ENCODE measurements at places on chromosomes 12 and 14.

DNA sequence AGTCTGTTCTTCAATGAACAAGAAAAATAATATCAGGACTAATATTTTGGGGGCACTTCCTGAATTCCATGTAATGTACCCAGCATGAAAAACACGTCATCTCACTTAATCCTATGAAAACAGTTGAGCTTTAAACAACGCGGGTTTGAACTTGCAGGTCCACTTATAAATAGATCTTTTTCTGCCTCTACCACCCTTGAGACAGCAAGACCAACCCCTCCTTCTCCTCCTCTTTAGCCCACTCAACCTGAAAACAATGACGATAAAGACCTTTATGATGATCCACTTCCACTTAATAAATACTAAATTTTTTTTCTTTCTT is 203.9 kb upstream of the KRR1 start:
- no peak for DNase-seq

DNA sequence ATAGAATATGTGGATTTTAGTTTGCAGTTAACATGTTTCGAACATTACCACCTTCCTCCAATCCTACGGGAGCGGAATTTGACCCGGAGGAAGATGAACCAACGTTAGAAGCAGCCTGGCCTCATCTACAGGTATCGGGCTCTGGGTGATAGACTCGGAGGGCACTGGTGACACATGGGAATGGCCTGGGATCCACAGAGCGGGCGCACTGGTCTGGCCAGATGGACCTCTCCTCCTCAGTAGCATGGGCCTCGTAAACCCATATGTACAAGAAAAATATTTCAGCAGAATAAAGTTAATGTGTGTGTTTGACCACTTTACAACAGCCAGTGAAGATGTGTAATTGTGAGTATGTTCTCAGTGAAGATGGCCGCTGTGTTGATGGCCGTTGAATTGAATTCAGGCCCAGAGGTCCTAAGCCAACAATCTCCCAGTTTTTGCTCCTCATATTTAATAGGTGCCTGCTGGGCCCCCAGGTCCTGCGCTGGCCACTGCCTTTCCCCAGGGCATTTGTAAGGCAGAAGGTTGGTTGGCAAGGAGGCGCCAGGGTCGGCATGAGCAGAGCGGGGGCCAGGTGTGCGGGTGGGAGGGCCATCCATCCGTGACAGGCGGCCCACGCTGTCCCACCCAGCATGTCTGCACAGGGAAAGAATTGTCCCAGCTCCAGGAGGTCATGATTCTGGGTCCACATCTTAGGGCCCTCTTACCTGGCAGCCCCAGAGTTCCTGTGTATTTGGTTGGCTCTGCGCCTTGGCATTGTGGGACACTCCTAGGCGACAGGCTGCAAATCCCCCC is 82.0 kb upstream of the DYNC1H1 start:
- no peak for DNase-seq

DNA sequence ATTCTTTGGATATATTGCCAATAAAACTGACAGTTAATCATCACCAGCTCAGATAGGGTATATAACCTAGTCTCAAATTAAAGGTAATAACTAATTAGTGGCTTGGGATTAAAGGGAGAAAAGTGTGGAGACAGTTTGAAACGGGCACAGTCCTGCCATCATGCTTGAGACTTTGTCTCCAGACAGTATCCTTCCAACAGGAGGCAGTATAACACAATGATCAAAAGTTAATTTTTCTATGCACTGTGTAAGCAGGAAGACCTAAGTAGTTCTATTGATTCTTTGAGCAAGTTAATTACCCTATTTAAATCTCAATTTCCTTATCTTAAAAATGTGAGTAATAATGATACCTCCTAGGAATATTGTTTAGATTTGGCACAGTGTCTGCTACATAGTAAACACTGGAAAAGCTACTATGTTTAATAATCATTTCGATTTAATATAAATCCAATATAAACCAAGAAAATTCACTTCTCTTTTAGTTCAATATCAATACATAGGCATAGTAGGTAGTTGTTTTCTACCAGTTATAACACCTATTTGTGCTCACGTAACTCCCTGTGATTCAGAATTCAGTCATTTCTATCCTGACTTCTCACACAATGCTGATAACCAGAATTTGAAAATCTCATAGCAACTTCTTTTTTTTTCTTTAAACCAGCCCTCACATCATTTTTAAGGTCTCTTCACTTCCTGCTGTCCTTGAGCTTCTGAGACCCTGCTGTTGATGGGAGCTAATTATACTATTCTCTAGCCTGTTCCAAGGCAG is 53.7 kb downstream of the GALNT4 start:
- peak; percentile 40 for DNase-seq

DNA sequence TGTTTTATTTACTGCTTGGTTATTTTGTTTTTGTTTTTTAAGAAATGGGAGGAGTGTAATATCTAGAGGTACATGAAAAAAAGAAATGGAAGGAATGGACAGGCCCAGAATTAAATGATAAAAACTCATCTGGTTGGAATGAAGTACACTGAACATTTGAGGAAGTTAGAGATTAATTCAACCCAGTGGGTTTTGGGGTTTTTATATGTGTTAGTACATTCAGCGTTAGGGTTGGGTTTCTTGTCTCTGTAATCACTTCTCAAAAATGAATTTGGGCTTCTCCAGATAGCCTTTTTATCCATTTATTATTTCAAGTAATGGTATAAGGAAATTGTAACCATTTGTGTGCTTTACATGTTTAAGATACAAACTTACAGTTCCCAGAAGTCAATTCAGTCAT is 19.5 kb upstream of the NUP107 start:
- no peak for DNase-seq

DNA sequence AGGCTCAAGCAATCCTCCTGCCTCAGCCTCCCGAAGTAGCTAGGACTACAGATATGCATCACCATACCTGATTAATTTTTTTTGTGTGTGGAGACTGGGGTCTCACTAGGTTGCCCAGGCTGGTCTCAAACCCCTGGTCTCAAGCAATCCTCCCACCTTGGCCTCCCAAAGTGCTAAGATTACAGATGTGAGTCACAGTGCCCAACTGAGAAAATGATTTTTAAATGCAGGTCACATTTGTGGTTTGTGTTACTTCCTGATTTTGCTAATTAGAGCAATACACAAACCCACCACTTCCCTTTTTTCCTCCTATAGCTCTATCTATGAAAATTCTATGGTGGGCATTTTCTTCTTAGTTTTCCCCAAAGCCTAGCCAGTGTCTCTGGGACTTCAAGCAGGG is 45.5 kb upstream of the TMEM263 start:
- DNase-seq: no peak

Data from RPMI7951 (cell line).